Memory B cell (primary cell): ENCODE measurements at places on chromosomes 12 and 14.

GRCh38 chr12:76611533-76611932 is 52.0 kb upstream of the OSBPL8 start:
- no peak for DNase-seq

- DNase-seq: no peak
Measured at GRCh38 chr14:44412858-44413569, 94.1 kb downstream of the FSCB start.

DNA sequence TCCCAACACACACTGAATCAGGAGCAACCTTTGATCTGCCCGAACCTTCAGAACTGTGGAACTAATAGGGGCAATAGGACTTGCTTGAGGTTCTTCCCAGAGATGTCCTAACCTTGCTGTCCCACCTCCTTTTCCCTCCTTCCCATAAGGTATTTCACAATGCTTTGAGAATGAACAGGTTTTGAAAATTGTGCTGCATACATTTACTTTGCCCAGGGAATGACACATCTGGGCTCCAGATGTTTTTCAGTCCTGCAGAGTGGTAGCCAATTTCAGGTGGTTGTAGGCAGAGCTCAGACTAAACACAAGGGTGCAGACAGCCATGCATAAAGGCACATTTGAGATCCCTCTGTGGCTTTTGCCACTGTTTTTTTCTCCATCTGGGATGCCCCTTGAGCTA is 206.7 kb upstream of the PWP1 start:
- DNase-seq: no peak

GRCh38 chr12:43736927-43737440 is 21.6 kb downstream of the PUS7L start:
- DNase-seq: no peak

- no peak for DNase-seq
Measured at GRCh38 chr12:57416039-57416996, 14.5 kb downstream of the R3HDM2 start.

DNA sequence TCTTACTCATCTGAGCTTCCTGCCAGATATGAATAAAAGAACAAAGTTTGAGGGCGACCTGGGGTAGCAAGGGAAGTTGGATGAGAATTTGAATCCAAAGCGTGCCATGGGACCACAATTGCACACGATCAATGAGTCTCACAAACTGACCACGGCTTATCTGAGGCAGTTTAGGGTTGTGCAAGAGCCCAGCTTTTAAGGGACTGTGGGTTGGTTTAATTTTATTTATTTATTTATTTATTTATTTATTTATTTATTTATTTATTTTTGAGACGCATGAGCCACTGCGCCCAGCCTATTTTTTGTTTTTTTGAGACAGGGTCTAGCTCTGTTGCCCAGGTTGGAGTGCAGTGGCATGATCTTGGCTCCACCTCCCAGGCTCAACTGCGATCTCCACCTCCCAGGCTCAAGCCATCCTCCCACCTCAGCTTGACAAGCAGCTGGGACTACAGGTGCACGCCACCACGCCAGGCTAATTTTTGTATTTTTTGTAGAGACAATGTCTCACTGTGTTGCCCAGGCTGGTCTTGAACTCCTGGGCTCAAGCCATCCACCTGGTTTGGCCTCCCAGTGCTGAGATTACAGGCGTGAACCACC is 1.1 kb downstream of the AMDHD1 start:
- DNase-seq: no peak

DNA sequence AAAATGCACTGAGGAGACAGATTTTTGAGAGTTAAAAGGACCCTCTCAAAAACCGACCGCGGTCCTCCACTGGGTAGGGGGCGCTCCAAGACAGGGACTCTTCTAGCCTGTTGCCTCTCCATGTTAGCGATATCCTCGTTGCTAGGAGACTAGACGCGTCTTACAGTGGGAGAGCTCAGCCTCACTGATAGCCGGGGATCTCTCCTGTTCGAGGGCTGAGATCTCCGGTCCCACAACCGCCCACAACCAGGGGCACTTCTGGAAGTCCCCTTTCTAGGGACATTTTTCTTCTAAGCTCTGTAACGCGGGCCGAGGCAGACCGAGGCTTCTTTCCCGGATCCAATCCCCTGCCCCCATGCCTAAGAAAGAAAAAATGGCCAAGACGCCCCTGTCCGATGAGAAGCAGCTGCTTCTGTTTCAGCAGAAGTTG is 21.3 kb downstream of the FKBP11 start:
- peak; percentile 65 for DNase-seq

- no peak for DNase-seq
Measured at GRCh38 chr12:1505576-1505975, 88.8 kb downstream of the FBXL14 start.

GRCh38 chr14:98954349-98955000 is 317.5 kb downstream of the BCL11B start:
- DNase-seq: no peak

DNA sequence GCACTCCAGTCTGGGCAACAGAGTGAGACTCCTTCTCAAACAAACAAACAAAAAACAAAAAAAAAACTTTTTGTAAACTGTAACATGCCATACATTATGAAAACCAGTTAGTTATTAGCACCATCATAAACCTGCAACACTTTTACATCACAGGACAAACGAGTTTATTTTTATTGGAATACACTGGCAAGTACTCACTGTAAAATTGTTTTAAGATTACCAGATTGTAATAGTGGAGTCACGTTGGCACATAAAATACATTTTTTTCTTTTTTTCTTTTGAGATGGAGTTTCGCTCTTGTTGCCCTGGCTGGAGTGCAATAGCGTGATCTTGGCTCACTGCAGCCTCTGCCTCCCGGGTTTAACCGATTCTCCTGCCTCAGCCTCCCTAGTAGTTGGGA is 15.7 kb downstream of the FKBP3 start:
- no peak for DNase-seq

DNA sequence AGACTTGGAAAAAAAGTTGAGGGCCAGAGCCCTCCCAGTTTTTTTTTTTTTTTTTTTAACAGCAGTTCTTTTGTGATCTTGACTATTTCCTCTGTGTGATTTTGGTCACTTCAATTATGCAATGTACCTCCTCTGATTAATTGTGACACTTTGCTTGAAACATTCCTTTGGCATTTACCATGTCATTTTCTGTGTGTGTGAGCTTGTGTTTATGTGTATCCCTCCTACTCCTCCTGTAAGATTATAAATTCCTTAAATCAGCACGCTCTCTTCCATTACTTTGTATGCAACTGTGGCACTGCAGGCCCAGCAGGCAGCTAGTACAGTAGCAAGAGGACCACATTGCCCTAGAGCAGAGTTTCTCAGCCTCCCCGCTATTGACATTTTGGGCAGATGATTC is 33.2 kb upstream of the GALNT16 start:
- no peak for DNase-seq

GRCh38 chr12:70839544-70839943 is 81.0 kb downstream of the PTPRR start:
- DNase-seq: no peak

DNA sequence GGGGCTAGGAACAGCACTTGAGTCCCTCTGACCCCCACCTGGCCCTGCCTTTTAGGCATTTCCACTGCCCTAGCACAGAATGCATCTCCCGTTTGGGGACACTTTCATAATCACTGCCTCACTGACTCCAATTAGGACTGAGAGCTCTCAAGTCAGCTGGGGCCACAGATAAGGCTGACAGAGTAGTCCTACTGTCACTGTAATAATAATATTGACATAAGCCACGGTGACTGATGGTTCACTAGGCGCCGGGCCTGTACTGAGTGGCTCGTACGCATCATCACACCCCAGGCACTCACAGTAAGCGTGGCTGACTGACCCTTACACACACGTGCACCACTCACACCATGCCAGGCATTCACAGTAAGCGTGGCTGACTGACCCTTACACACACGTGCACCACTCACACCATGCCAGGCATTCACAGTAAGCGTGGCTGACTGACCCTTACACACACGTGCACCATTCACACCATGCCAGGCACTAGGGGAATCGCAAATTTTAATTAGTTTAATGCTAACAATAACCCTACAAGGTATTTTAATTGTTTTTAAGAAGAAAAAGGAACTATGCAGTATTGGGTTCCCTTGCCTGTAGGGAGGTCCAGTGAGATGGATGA is 87.7 kb downstream of the CHGA start:
- no peak for DNase-seq

DNA sequence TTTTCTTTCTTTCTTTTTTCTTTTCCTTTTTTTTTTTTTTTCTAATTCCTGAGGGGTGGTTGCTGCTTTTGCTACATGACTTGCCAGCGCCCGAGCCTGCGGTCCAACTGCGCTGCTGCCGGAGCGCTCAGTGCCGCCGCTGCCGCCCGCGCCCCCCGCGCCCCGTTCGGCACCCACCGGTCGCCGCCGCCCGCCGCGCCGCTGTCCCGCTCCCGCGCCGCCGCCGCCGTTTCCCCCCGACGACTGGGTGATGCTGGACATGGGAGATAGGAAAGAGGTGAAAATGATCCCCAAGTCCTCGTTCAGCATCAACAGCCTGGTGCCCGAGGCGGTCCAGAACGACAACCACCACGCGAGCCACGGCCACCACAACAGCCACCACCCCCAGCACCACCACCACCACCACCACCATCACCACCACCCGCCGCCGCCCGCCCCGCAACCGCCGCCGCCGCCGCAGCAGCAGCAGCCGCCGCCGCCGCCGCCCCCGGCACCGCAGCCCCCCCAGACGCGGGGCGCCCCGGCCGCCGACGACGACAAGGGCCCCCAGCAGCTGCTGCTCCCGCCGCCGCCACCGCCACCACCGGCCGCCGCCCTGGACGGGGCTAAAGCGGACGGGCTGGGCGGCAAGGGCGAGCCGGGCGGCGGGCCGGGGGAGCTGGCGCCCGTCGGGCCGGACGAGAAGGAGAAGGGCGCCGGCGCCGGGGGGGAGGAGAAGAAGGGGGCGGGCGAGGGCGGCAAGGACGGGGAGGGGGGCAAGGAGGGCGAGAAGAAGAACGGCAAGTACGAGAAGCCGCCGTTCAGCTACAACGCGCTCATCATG is 654 bp downstream of the FOXG1 start:
- DNase-seq: no peak

DNA sequence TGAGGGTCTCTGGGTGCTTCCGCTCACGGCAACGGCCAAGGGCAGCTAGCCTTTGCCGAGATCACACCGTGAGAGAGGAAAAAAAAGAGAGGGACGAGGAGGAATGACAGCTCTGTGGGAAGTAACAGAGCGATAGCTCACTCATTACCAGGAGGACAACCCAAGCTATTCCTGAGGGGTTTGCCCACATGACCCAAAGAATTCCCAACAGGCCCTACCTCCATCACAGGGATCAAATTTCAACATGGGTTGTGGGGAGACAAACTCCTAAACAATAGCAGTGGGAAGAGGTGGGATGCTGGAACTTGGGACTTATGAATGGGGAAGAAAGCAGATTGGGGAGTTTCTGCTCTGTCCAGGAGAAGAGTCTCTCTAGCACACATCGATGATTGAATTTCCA is 180.6 kb downstream of the LRRK2 start:
- DNase-seq: no peak

- no peak for DNase-seq
Measured at GRCh38 chr12:23113781-23114180, 488.8 kb downstream of the ETNK1 start.

DNA sequence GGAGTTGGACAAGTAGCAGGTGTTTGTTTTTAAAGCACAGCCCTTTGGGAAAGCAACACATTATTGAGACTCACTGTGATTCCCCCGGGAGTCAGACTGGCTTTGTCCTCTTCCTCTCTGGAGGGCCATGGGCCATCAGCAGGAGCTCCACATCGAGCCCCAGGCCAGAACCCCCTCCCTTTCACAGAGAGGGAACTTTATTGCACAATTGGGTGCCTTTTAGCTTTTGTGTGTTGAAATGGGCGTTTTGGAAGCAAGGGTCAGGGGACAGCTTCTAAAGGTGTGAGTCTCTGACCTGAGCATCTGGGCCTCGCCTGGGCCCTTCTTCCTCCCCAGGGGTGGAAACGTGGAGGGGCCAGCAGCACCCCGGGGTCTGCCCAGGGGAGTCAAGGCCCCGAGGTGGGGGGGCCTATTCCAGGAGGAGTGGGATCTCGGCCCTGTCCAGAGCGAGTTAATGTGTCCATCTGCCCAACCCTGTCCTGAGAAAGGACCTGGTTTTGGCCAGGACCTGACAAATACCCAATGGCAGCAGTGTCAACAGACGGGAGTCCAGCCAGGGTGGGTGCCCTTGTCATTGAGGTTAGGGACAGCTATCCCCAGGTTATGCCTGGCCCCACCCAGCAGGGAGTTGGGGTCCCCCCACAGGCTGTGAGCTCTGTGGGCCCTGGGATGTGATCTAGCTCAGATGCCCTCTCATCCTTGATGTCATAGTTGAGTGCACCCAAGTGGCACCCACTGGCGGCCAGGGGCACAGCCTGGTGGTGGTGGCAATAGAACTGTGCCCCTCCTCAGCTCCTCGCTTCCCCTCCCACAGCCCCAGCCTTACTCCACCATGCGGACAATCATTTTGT is 37.1 kb downstream of the SLC8B1 start:
- DNase-seq: no peak
